ENCODE measurements at places on chromosomes 3 and 15. TPM values are rescaled to one million over a fixed set of nuclear protein-coding genes. Genes with fewer than 3 reads are reported as not detected.

RHCG gene
- not detected for total RNA-seq

- DNase-seq: no peak
These were observed 148.1 kb downstream of the ZNF621 start for GRCh38 chr3:40672861-40673260.

DNA sequence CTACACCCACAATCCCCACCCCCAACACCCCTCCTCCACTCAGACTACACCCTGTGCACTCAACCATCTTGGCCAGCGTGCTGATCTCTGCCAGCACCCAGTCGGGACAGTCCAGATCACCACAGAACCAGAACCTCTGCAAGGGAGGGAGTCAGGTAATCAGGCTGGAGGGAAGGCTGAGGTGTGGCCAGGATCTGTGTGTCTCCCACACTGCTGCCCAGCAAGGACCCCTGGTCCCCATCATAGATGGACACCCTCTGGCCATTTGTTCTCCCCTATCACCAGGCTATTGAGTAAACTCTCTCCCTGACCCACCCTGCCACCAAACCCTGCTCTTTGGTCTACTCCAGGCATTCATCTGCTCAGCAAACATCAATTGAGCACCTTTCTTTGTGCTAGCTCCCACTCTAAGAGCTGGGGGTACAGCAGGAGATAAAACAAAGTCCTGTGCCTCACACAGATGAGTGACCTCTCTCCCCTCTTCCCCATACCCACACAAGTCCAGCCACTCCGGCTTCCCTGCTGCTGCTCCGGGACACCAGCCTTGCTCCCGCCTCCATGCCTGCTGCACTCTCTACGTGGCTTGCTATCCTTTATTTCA, 134.8 kb downstream of the TBC1D2B start:
- DNase-seq: no peak

- DNase-seq: no peak
These were observed 7.5 kb downstream of the ST8SIA2 start for GRCh38 chr15:92400980-92401787.
